ENCODE measurements at places on chromosomes 6 and 20.

- no peak for DNase-seq
These were observed 8.0 kb upstream of the RTF2 start for GRCh38 chr20:56460459-56460858.

GRCh38 chr6:63121166-63121565 is 90.1 kb upstream of the FKBP1C start:
- DNase-seq: no peak

DNA sequence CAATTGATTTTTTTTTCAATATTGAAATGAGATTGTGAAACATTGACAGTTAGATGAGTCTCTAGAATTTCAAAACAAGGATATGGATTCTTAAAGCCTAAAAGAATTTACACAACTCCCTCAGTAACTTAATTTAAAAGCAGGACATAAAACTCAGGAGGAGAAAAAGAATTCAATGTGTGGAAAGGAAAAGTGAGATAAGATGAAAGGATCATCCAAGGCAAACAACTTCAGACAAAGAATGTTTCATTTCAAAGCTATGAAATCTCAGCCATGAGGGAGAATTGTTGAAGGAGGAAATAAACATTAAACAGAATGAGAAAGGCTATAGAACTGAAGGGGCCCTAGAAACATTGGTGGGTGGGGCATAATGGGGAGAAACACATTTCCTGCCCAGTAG is 191.7 kb upstream of the NOX3 start:
- DNase-seq: no peak

- DNase-seq: no peak
These were observed 17.3 kb upstream of the MCUR1 start for GRCh38 chr6:13831615-13832014.

GRCh38 chr6:126188279-126188909 is 151.5 kb upstream of the CENPW start:
- DNase-seq: no peak

- DNase-seq: peak; percentile 45
These were observed 108.1 kb downstream of the BCKDHB start for GRCh38 chr6:80214436-80215022.

GRCh38 chr6:79436241-79436640 is 101.0 kb downstream of the LCA5 start:
- no peak for DNase-seq

- no peak for DNase-seq
These were observed 108.9 kb upstream of the DST start for GRCh38 chr6:56751604-56752003.

DNA sequence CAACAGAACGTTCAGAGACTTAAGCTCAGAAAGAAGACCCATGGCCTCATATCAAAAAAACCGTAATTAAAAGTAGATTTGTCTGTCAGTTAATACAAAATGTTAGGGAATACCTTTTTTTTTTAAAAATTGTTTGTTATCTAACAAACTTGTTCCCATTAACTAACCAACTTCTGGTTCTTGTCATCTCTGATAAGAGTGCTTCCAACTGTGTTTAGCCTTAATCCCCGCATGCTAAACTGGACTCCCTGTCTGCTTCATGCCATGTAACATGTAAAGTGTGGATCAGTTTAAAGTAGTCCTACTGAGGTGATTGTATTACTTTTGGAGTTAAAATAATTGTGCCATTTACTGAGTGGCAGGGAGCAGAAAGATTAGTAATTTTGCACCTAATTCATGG is 6.3 kb downstream of the JARID2 start:
- DNase-seq: no peak

DNA sequence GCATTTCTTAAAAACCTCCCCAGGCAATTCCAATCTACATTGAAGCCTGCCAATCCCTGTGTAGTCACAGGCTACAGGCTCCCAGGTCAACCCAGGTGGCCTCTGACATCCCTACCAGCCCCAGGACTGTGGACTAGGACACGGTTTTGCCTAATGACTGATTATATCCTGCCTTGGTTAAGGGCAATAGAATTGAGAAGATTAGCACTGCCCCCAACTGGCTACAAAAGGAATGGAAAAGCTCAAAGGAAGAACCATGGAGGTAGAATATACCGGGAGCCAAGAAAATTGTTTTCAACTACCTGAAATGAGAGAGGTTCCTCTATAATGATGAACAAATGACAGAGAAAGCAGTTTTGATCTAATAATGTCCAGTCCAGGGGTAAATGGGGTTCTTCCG is 421.1 kb upstream of the AGPAT4 start:
- DNase-seq: no peak

Data from hippocampal formation (tissue), 2 donors.